G401 (cell line): ENCODE measurements at places on chromosomes 1 and 21. TPM values are rescaled to one million over a fixed set of nuclear protein-coding genes. Genes with fewer than 3 reads are reported as not detected.

The GBP3 gene
- not detected in 2 replicates for total RNA-seq

The PGLYRP3 gene
- not detected in 2 replicates for total RNA-seq

The ABCG1 gene
- total RNA-seq = 2.0 and 6.0 TPM in 2 replicates

The CHODL gene
- 4.2 and 5.5 TPM in 2 replicates for total RNA-seq

The CSF1 gene
- 12.7 and 13.4 TPM in 2 replicates for total RNA-seq

The TTC22 gene
- total RNA-seq = not detected in 2 replicates

The ZNF593OS gene
- total RNA-seq = not detected in 2 replicates

The CSMD2 gene
- not detected in 2 replicates for total RNA-seq

The UTS2 gene
- not detected in 2 replicates for total RNA-seq
